ENCODE measurements at places on chromosomes 4 and X.

- no peaks in the 10 kb centered on the region for H3K36me3 ChIP-seq
- no peaks in the 10 kb centered on the region for H3K4me1 ChIP-seq
- no peak for DNase-seq
- no peaks in the 10 kb centered on the region for H3K27me3 ChIP-seq
These were observed 69.5 kb downstream of the TRIM2 start for GRCh38 chr4:153273751-153274150.

GRCh38 chr4:144399927-144400326 lies 246.0 kb upstream of the HHIP start:
- H3K27me3 ChIP-seq: no peaks in the 10 kb centered on the region
- no peaks in the 10 kb centered on the region for H3K4me1 ChIP-seq

DNA sequence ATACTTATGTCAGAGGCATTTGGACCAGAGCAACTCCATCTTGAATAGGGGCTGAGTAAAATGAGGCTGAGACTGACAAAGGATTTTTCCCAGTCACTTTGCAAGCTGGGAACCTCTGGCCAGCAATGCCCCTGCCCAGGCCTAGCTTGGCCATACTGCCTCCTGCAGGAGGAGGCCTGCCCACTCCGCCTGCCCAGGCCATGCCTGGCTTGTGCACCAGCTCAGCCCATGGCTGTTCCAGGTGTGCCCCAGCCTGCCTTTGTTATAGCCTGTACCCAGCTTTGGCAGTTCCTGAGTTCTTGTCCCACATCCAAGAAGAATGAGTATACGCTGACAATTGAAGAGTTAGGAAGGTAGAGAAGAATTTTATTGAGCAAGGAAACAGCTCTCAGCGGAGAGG lies 176.1 kb downstream of the AASDH start:
- H3K4me1 ChIP-seq: no peaks in the 10 kb centered on the region
- H3K27me3 ChIP-seq: no peaks in the 10 kb centered on the region
- no peak overlapping the region for H3K4me3 ChIP-seq

GRCh38 chr4:56757261-56757746 lies 64.2 kb downstream of the SPINK2 start:
- DNase-seq: no peak
- no peak overlapping the region for H3K4me3 ChIP-seq
- peaks cover 3% of the 10 kb centered on the region for H3K4me1 ChIP-seq
- no peaks in the 10 kb centered on the region for H3K36me3 ChIP-seq
- H3K27me3 ChIP-seq: no peaks in the 10 kb centered on the region

GRCh38 chr4:95410387-95410977 lies 138.3 kb downstream of the UNC5C start:
- no peaks in the 10 kb centered on the region for H3K27me3 ChIP-seq
- no peak overlapping the region for H3K27ac ChIP-seq
- DNase-seq: no peak
- no peak overlapping the region for H3K4me3 ChIP-seq
- no peaks in the 10 kb centered on the region for H3K4me1 ChIP-seq

DNA sequence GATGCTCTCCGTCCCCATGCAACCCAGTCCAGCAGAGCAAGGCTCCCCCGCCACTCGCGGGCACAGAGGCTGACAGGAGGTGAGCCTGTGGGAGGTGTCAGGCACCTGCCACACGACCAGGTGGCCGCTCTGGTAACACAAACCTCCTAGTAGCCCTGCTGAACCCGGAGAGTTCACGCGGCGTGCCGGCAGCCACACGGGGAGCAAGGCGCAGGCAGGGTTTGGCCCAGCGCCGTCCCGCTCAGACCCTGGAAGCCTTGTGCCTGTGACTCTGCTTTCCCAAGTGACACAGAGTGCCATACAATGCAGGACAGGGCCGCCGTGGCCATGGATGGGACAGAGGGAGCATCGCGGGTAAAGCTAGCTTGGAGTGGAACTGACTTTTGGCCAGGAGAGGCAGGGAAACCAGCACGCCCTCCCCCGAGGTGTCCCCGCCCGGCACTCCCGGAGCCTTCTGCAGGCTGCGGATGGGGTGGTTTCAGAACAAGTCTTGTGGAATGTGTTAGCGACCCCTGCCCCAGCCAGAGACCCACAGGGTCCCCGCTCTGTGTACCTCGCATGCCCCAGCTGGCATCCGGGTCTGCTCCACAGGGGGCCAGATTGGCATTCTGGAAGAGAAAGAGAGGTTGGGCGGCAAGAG lies 44.7 kb upstream of the AFAP1 start:
- no peak overlapping the region for H3K27ac ChIP-seq
- H3K4me3 ChIP-seq: no peak overlapping the region
- H3K27me3 ChIP-seq: no peaks in the 10 kb centered on the region
- no peaks in the 10 kb centered on the region for H3K36me3 ChIP-seq
- peaks cover 34% of the 10 kb centered on the region for H3K4me1 ChIP-seq

DNA sequence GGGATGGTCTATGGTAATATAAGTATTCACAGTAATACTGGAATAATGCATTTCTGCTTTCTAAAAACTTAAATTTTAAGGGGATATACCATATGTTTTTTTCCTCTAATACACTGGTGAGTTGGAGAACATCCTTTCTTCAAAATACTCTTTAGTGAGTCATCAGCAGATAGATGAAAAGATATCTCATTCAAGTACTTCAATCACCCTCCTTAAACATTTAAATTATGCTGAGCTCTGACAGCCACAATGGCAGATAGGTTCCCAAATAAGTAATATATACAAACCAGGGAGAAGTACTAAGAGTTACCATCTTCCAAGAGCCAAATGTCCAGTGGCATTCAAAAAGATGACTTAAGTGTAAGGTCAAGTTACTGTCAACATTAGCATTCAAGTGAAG lies 52.2 kb downstream of the AMMECR1 start:
- H3K27me3 ChIP-seq: no peaks in the 10 kb centered on the region
- H3K27ac ChIP-seq: no peak overlapping the region
- DNase-seq: no peak
- H3K4me3 ChIP-seq: no peak overlapping the region

GRCh38 chrX:129653181-129653970 lies 1.4 kb downstream of the APLN start:
- H3K27ac ChIP-seq: no peak overlapping the region
- DNase-seq: no peak
- no peaks in the 10 kb centered on the region for H3K36me3 ChIP-seq
- H3K4me3 ChIP-seq: no peak overlapping the region

Measured in Peyer's patch (tissue), 4 donors.